ENCODE measurements at places on chromosomes 5 and 9.

DNA sequence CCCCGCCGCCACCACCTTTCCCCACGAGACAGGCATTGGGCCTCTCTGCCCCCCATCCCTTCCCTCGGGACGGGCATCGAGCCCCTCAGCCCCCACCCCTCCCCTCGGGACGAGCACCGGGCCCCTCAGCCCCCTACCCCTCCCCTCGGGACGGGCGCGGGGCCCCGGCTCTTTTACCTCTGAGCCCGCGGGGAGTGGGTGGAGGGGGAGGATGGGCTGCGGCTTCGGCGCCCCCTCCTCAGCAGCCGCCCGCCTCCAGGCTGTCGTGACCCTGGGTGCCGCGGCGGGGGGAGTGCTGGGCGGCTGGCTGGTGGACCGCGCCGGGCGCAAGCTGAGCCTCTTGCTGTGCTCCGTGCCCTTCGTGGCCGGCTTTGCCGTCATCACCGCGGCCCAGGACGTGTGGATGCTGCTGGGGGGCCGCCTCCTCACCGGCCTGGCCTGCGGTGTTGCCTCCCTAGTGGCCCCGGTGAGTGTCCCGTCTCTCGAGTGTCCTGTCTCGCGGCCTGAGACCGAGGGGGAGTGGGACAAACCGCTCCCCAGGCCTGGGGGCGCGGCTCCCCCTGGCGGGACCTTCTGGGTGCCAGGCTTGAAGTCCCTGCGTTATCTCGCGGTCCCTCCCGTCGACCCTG, 791 bp downstream of the SLC2A8 start:
- DNase-seq, result peak; percentile 15

DNA sequence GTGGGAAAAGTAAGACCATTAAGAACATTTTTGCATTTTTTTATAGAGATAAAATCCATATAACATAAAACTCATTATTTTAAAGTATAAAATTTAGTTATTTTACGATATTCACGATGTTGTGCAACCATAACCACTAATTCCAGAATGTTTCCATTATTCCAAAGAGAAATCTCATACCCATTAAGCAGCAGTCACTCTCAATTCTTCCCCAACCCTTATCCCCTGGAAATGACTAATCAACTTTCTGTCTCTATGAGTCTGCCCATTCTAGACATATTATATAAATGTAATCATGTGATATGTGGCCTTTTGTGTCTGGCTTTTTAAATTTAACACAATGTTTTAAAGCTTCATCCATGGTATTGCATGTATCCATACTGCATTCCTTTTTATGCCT, 115.6 kb upstream of the ADAMTSL1 start:
- DNase-seq, result no peak

GRCh38 chr5:58085800-58086199, 374.1 kb downstream of the PLK2 start:
- DNase-seq, result no peak

DNA sequence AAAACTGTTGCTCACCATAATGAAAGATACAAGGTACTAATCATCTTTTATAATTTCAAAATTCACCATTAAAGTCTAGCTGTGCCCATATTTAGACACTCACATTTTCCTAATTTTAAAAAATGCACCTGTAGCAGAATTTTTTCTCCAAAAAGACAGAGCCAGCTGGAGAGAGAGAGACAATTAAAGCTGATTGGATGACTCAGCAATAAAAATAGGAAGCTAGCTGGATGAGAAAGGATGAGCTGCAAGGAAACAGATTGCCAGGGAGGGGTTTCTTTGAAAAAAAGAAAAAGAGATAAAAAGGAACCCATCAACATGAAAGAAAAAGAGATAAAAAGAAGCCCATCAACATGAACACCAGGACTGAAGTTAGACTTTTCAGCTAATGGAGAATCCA, 73.8 kb downstream of the HCN1 start:
- no peak for DNase-seq

GRCh38 chr9:99808454-99808853, 13.2 kb upstream of the NR4A3 start:
- no peak for DNase-seq

DNA sequence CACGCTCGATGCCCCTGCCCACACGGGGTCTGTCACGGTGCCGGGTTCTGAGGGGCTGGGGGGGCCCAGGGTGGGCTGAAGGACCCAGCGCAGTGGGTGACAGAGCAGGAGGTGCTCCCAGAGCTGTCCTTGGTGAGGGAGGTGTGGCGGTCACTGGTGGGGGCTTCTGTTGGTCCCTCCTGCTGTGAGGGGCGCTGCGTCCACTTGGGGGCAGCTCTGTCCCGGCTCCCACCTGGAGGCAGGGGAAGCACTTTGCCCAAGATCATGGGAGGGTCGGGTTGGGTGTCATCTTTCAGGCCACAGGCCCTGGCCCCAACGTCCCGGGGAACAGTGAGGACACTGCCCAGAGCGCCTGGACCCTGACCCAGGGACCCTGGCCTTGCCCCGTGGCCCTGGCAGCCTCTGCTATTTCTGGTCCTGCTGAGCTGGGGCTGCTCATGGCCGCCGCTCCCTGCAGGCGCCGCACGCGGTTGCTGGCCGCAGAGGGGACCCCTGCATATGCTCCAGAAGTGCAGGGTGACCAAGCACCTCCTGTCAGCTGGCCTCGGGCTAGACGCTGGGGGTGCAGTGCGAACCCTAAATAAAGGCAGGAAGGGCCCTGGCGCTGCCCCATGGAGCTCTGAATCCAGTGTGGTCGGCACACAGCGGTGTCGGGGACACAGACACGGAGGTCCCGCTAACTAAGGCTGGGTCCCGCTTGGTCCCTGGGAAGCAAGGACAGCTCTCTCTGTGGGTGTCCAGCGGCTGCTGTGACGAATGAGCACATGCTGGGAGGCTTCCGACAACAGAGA, 11.6 kb upstream of the RNU6ATAC start:
- DNase-seq, result no peak

DNA sequence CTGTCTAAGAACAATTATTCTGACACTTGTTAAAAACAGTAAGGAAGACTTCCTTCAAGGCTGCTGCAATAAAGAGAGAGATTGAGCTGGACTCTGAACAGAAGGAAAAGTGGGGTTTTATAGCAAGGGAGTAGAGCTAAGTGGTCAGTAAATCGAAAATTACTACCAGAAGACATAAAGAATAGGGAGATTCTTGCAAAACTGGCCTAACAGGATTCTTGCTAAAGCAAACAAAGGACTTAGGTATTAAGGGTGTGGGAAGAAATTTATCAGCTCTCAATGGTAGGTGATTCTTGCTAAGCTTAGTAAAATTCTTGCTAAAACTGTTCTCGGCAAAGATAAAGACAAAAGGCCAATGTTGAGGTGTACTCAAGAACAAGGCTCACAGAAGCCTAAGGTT, 300.5 kb downstream of the SLCO4C1 start:
- DNase-seq, result no peak

DNA sequence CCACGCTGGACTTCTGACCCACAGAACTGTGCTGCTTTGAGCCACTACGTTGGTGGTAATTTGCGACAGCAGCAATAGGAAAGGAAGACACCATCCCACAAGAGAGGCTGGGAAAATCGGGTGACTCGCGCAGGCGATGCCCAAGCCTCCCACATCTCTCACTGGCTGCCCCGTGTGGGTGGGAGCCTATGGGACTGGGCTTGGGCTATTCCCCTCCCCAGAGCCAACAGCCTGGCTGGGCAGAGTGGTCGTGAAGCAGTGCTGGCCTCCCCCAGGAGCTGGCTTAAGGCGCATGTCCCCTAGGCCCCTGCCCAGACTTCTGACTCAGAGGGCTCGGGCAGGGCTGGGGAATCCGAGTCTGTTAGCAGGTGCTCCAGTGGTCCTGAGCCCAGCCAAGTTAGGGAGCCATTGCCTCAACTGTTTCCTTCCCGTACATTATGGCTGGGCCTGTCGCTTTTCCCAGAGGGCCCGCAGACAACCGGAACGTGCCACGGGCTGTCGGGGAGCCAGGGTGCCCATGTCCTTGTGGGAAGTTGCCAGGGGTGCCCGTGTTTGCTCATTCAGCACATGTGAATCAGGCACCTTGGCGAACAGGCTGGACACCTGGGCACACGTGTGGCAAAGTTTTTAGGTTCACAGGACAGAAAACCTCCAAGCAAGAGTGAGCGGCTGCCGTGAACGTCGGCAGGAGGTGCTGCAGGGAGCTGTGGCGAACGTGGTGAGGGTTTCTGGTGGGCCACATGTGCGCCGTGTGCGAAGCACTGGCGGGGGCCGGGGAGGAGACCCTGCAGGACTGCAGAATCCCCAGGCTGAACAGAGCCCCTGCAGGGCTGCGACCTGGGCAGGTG, 7.0 kb upstream of the RASGEF1C start:
- DNase-seq, result peak; percentile 10

DNA sequence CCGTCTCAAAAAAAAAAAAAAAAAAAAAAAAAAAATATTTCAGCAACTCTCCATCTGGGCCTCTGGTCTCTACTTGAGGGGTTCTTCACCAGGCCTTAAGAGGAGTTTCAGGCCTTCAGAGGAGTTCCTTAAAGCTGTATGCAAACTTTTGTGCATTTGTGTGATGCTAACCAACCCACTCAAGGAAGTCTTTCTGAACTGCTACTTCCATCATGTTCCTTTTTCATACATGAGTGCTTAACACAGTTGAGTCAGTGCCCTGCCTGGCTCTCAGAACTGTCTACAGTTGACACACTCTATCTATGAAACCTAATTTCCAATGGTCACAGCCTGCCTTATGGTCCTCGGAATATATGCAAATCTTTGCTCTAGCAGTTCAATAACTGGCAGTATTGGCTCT, 146.5 kb downstream of the MEF2C start:
- DNase-seq, result peak; percentile 20

GRCh38 chr9:120464176-120464886, 115.6 kb downstream of the CDK5RAP2 start:
- DNase-seq, result no peak

DNA sequence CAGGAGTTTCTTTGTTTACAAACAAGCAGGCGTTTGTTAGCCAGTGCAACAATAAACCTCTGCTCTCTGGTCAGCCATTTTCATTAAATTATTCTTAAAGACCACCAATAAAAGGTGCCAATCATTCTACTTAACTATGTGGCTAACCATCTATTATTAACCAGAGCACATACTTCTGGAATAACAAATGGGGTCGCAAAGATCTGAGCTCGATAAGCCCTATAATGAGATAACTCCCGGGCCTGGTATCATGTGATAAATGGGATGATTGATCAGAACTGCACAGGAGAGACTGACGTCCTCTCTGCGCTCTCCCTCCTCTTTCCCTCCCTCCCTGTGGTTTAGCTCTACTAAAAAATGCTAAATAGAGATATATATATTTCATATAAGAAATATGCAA, 488.2 kb downstream of the NTRK2 start:
- no peak for DNase-seq

GRCh38 chr9:130988905-130989304, 20.1 kb upstream of the LAMC3 start:
- DNase-seq, result no peak

- DNase-seq, result no peak
Observed at GRCh38 chr9:116985596-116985995, 298.5 kb downstream of the TRIM32 start.

- DNase-seq, result no peak
Observed at GRCh38 chr9:136332482-136332983, 5.2 kb downstream of the GPSM1 start.

GRCh38 chr5:17398431-17398830, 99.6 kb upstream of the TAF11L2 start:
- no peak for DNase-seq

GRCh38 chr5:2310946-2311345, 428.2 kb upstream of the IRX4 start:
- no peak for DNase-seq

DNA sequence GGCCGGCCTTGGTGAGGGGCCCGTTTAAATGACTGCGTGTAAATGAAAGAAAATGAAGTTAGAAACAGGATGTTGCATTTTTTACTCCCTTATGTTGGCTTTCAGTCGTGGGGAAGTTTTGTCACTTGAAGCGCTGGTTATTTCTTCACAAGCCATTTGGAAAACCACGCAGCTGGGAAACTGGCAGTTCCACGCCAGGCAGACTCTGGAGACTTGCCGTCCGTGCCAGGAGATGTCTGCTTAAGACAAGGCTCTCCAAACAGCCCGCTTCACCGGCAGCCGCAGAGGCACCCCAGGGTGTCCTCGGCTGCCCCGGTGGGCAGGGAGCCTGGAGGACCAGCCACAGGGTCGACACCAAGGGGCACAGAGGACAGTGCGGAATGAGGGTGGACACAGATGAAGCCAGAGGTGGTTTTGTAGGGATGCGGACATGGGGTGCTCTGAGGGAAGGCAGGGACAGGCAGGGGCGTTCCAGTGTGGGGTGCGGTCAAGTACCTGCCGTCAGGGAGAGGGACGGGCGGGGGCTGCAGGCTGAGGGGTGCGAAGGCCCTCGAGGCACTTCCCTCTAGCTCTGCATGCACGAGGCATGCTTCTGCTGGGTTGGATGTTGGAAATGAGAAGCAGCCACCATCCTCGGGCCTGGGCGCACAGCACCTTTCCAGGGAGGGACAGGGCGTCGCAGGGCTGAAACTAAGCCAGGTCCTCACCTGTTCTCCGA, 11.1 kb upstream of the AJM1 start:
- DNase-seq, result no peak

DNA sequence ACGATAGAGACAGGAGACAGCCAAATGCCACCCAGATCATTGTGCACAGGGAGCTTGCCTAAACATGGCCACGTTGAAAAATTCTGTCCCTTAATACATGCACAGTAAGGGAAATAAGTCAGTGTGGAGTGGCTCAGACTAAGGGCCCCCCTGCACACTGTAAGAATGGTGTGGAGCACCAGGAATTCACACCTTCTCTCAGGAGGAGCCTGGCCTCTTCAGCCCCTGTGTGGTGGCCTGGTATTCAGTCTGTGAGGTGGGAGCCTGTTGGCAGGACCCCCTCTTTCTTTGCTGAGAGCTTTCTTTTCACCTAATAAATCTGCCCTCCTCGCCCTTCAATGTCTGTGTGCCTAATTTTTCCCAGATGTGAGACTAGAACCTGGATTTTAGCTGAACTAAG, 66.1 kb upstream of the RASGRF2 start:
- DNase-seq, result no peak

All from inflammatory macrophage treated with lipopolysaccharide for 1 hour (primary cell).